SJCRH30 (cell line): ENCODE measurements at places on chromosomes 1 and 21. TPM values are rescaled to one million over a fixed set of nuclear protein-coding genes. Genes with fewer than 3 reads are reported as not detected.

GRCh38 chr1:7632176-7632575 lies 138.9 kb upstream of the VAMP3 start:
- no peak for DNase-seq

GRCh38 chr1:200272481-200273068 lies 137.3 kb downstream of the ZNF281 start:
- DNase-seq: no peak

Gene GJA5
- not detected in 2 replicates for total RNA-seq

DNA sequence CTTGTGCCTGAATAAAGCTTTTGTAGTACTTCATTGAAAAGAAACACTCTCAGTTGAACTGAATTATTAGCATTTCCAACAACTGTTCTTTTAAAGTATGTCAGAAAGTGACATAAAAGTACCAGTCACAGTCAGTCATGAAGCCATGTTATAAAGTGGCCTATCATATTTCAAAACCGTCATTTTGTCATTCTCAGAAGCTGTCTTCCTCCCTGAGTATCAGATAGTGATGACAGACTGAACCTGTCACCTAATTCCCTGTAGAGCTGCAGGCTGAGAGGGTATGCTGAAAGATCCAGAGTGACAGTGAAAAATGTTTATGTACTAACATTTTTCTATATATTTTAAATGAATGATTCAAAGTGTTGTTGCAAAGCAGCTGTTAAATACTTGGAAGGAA lies 1121.7 kb upstream of the PRMT6 start:
- no peak for DNase-seq

Gene LCE1D
- total RNA-seq: not detected in 2 replicates

DNA sequence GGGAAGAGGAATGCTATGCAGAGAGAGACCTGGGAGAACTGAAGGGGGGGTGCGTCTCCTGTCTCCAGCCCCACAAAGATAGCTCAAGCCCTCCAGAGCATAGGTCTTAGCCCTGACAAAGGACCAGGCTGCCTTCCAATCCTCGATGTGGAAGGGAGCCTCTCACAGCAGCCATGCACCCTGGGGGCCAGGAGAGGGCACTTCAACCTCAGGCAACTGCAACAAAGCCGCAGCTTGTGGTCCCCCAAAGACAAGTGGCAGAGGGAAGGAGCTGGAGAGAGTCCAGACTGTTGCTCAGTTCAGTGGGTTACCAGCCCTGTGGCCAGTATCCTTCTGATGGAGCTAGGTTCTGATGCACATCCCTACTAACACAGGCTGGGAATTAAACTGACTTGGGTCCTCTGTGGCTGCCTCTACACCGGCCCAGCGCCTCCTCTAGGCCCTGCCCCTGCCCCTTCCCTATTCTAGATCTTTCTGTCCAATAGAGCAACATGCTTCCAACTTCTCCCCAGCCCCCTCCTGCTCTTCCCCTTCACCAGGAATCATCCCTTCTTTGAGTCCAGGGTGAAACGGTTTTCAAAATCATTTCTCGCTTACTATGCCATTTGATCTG lies 100.7 kb upstream of the SPATA6 start:
- peak; percentile 72 for DNase-seq

DNA sequence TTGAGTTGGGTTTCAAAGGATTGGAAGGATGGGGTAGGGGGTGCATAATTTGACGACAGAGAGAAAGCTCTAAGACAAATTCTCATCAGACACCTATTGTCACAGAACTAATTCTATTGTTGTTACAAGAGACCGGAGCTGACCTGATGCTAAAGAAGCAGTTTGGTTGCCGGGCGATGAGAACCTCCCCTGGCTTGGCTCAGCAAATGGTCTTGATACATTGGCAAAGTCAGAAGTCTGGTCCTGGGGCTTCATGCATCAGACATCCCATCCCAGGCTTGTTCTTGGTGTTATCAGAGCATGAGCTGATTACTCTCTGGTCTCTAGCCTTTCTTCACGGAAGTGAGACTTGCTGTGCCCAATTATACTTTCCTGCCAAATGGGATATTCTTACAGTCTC lies 15.4 kb downstream of the TRIM67 start:
- DNase-seq: no peak

Gene PGLYRP3
- total RNA-seq: not detected in 2 replicates

GRCh38 chr1:162549001-162549400 lies 12.5 kb upstream of the UAP1 start:
- DNase-seq: no peak

Gene RHCE
- 0.18 and 0.28 TPM in 2 replicates for total RNA-seq

GRCh38 chr1:156368889-156369684 lies at the start of gene RHBG:
RHBG (plus strand) TSS chr1:156369211; CDS start chr1:156369250, 39 bp downstream.
- no peak for DNase-seq

DNA sequence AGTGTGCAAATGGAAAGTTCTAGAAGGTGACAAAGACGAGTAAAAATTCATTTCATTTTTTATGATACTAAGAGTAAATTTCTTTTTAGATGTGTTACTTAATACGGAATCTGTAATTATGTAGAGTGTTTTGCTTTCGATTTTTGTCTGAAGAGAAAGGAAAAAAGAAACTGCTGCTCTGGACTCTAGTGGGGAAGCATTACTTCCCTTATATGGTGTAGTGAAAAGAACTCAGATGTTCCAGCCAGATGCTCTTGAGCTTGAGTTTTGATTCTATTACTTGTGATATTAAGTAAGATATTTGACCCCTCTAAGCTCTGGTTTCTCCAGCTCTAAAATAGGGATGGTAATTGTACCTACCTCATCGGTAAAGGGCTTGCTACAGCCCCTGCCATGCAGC lies 12.2 kb upstream of the GPR161 start:
- DNase-seq: no peak

DNA sequence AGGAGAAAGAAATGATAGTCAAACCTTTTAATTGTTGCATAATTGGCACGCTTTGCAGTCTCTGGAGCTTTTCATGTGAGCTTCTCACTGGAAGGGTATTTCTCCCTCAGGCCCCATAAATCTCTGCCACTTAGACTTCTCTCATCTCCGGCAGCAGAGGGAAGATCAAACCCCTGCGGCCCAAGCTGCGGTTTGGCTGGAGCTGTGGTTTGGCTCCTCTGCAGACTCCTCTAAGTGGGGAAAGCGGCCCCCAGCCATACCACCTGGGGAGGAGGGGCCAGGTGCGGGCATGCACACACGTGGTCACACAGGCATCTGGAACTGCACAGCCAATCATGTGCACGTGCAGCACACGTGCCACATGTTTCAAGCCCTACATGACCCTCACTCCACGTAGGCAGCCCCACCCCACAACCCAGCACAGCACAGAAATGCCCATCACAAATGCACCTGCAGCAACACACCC lies 58.3 kb downstream of the UBE2T start:
- peak; percentile 69 for DNase-seq

Gene CFHR3
- 0.77 and 0.99 TPM in 2 replicates for total RNA-seq

DNA sequence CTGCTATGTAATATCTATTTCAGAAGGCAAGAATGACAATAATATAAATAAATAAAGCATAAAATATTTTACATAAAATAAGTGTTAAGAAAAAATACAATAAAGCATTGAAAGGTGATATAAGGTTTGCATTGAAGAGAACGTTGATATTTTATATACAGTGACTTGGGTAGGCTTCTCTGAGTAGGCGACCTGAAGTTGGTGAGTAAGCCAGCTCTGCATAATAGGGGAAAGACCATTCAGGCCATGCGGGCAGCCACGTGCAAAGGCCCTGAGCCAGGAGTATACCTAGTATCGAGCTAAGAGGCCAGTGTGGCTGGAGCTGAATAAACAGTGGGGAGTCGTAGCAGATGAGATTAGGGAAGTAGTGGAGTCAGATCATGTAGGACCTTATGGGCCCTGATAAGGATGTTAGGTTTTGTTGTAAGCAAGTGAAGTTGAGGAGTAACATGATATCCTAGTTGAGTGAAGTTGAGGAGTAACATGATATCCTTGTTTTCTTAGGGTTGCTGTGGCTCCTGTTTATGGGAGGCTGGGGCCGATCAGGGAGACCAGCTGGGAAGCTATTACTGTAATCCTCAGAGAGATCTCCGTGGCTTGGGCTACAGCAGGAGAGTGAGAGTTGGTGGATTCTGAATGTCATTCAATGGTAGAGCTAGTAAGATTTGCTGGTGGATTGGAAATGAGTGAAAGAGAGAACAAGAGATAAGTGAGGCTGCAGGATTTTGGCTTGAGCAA lies 22.0 kb downstream of the KCNK1 start:
- peak; percentile 7 for DNase-seq

GRCh38 chr1:200448034-200448762 lies 38.4 kb upstream of the ZNF281 start:
- no peak for DNase-seq

Gene HAPLN2
- total RNA-seq: 0.20 and 0.23 TPM in 2 replicates

Gene MRPL9
- total RNA-seq: 77.1 and 80.3 TPM in 2 replicates

- no peak for DNase-seq
These were observed 25.5 kb upstream of the GJA5 start for GRCh38 chr1:147785794-147786506.

Gene CELA3B
- not detected in 2 replicates for total RNA-seq

- no peak for DNase-seq
These were observed 62.5 kb upstream of the CNN3 start for GRCh38 chr1:94989398-94989797.

DNA sequence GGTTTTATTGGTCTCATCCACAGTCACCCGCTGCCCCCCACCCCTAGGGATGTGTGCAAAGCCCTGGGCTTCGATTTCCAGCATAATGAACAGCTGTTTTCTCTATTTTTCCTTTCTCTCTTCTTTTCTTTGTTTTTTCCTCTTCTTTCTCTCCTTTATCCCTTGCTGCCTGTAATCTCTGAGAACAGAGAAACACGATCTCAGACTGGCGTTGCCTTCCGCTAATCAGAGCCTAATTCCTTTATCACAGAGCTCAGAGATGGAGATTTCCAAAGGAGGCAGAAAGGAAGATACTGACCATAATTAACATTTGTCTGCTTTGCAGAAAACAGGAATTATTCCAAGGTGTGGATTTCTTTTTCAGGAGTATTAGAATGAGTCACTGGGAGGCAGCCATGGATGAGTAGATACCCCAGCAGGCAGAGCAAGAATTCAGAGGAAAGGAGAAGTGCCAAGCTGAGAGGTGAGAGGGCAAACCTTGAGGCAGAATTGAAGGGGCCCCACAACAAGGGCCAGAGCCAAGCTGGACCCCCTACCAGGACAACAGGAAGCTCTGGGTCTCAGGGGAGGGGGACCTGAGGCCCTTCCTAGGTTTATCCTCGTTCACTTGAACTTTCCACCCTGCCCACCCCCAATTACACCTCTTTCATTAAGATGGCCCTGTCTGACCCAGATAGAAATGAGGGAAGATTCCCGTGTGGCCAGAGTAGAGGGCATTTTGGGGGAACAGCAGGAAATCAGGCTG lies 33.3 kb downstream of the MATN1 start:
- no peak for DNase-seq

Gene LCE1F
- total RNA-seq: not detected in 2 replicates

Gene EPHX1
- total RNA-seq: 6.3 and 7.2 TPM in 2 replicates
